Muscle of leg (tissue), 16 donors: ENCODE measurements at places on chromosomes 11 and 22. TPM values are rescaled to one million over a fixed set of nuclear protein-coding genes. Genes with fewer than 3 reads are reported as not detected.

POLA2 gene
- 18.8 TPM for total RNA-seq

TRPM5 gene
- total RNA-seq: under 0.01 TPM

OR51E1 gene
- total RNA-seq: 3.1 TPM

OR8D4 gene
- total RNA-seq: 0.04 TPM

WBP2NL gene
- 1.0 TPM for total RNA-seq

SLN gene
- 2,631 TPM for total RNA-seq

OR56A1 gene
- not detected for total RNA-seq

MAJIN gene
- total RNA-seq: not detected

VPS51 gene
- total RNA-seq: 109 TPM

ZP1 gene
- total RNA-seq: not detected
